ENCODE measurements at places on chromosomes 7 and 10.

GRCh38 chr7:957418-958220, 3.1 kb upstream of the ADAP1 start:
- no peak for DNase-seq

GRCh38 chr7:96253441-96253840, 68.5 kb downstream of the SLC25A13 start:
- DNase-seq: no peak

GRCh38 chr7:100109521-100110163, 8.2 kb downstream of the AP4M1 start:
- no peak for DNase-seq

DNA sequence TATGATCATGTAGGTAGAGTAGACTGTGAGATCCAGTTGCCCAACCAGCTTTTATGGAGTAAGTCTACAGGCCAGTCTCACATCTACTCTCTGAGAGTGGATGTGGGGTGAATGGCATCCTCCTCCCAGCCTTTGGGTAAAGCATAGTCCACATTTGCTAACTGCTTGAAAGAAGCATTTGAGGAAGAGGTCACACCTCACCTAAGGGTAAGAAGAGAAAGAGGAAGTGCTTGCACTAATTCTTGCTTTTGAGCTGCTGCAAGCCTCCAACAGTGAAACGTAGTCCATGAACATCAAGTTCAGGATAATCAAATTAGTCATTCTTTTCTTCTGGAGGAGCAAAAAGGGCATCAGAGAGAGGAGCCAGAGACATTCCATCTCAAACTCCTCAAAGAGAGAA, 93.9 kb upstream of the AGR3 start:
- DNase-seq: no peak

- DNase-seq: no peak
Measured at GRCh38 chr7:103011650-103012049, 62.9 kb downstream of the FBXL13 start.

- DNase-seq: no peak
Measured at GRCh38 chr10:30617070-30617469, 12.5 kb downstream of the LYZL2 start.

GRCh38 chr10:36324831-36325230, 682.7 kb upstream of the FZD8 start:
- no peak for DNase-seq

DNA sequence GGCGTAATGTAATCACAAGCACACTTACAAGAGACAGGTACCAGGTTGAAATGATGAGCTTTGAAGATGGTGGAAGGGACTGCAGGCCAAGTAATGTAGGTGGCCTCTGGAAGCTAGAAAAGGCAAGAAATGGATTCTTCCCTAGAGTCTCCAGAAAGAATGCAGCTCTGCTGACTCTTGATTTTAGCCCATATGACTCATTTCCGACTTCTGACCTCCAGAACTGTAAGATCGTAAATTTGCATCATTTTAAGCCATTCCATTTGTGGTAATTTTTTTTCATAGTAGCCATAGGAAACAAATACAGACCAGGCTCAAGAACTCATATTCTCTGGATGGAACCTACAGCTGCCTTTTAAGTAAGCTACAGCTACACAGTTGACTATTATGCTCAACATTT, 315.5 kb downstream of the MAGI2 start:
- no peak for DNase-seq

DNA sequence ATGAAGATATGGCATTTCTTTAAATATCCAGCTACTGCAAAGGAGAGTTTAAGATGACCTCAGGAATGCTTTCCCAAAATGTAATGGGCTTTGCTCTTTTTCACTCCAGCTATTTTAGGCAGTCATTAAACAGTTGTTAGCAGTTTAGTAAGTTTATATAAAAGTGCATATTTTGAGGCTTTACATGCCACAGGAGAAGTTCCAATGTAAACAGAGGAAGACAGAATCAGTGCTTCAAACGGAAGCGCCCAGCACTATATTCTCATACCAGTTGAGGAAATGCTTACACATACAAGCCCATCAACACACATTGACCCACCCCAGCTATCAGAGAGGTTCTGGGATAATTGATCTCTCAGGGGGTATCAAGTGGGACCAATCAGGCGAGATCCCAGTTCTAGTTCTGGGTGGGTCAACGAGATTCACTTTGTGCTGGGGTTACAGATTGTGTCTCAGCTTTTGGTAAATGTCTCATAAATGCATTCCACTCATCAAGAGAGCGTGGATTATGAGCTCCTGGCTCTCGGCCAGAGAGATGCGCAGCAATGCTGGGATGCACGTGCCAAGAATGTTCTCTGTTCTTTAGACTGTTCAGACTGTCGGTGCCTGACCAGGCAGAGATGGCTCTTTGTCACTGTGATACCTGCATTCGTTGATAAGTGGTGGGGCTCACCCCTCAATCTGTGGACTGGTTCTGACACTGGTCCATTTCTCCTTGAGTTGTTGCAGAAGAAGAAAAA, 55.0 kb downstream of the CACNB2 start:
- DNase-seq: no peak

- no peak for DNase-seq
Measured at GRCh38 chr7:131076032-131076431, 251.6 kb upstream of the MKLN1 start.

- no peak for DNase-seq
Measured at GRCh38 chr7:118621810-118622360, 397.4 kb downstream of the ANKRD7 start.

GRCh38 chr10:101752241-101752640, 23.7 kb downstream of the FGF8 start:
- no peak for DNase-seq

DNA sequence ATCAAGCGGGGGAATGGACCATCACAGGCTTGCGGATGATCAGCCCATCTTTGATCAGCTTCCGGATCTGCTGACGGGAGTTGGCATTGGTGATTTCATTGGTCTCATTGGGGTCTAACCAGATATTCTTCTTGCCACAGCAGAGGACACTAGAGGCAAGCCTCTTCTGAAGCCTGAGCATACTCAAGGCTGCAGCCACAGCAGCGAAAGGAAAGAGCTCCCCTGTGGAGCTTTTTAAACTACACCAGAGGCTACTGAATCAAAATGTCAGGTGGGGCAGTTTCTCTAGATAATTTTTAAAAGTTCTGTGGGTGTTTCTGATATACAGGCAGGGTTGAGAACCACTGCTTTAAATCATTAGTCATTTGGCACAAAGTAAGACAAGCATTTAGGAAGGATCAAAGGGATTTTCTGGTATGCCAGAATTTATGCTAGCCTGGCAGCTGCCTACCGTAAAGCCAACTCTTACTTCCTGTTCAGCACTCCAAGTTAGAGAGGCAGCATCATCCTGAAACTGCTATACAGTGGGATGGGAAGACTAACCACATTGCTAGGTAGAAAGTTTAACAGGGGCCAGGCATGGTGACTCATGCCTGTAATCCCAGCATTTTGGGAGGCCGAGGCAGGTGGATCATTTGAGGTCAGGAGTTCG, 7.0 kb downstream of the NAPEPLD start:
- no peak for DNase-seq

- no peak for DNase-seq
Measured at GRCh38 chr10:3720228-3721019, 64.6 kb downstream of the KLF6 start.

DNA sequence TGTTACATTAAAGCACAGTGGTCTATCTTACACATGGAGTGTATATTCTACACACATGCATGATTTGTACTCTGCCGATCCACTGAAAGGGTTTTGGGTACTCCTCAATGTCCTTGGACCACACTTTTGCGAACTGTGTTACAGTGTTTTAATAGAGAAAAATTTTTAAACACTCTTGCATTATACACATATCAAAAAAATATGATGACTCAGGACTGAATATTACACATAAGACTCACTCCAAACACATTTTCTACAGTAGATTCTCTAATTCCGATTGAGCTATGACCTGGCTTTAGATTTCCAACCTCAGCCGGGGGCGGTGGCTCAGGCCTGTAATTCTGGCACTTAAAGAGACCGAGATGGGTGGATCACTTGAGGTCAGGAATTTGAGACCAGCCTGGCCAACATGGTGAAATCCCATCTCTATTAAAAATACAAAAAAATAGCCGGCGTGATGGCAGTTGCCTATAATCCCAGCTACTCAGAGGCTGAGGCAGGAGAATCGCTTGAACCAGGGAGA, 222.4 kb downstream of the CACNA2D1 start:
- no peak for DNase-seq

GRCh38 chr7:14973712-14974428, 71.3 kb upstream of the DGKB start:
- DNase-seq: no peak

GRCh38 chr7:112255388-112255720, 48.9 kb downstream of the ZNF277 start:
- no peak for DNase-seq

DNA sequence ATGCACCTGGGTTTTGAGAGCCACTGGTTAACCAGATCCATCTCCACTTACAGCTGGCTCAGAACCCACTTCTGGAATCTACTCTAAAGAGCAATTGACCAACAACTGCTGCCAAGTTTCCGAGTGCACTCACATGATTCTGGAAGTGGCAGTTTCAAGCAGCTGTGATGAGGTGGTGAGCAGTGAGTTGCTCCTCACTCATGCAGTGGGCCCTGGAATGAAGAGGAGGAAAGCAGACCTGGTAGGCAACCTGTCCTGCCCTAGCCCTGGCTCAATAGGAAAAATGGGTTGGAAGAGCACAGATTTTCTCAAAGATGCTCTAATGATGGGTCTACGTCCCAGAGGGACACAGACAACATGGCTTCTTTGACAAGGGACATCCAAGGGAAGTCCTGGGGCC, 70.7 kb upstream of the NPY start:
- no peak for DNase-seq

GRCh38 chr10:95395947-95396449, 105.2 kb upstream of the PDLIM1 start:
- DNase-seq: no peak

DNA sequence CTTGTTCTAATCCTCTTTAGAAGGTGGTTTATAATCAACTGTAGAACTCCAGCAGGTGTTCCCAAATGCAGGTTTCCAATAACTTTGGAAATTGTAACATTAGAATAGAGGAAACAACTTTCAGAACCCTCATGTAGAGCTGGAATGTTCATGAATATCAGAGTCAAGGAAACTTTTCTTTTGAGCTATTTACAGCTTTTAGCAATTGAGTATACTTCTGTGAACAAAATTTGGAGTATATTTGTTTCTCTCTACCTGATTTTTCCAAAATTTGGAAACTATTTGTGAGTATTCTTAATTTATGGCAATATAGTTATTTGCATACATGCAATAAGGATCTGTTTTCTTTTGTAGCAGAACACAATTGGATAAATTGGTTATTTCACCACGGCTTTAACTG, 2.8 kb upstream of the CFAP43 start:
- DNase-seq: no peak

GRCh38 chr7:33792041-33792440, 113.3 kb upstream of the BMPER start:
- DNase-seq: no peak

- no peak for DNase-seq
Measured at GRCh38 chr7:135769005-135769802, 20.6 kb upstream of the FAM180A start.

GRCh38 chr10:69439813-69440506, 11.3 kb upstream of the TSPAN15 start:
- no peak for DNase-seq

- DNase-seq: no peak
Measured at GRCh38 chr7:45252857-45253256, 95.3 kb downstream of the RAMP3 start.

DNA sequence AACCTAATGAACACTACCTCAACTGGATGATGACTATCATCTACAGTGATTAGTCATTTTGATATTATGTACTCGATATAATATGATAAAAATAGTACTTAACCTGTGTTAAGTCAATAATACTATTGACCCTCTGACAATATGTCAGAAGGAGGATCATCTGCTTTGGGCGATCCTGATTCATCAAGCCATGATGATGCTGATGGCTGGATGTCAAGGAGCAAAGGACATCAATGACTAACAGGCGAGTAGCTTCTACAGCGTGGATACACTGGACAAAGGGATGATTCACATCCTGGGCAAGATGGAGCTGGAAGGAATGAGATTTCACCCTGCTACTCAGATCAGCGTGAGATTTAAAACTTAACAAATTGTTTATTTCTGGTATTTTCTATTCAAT, 94.4 kb upstream of the SKAP2 start:
- no peak for DNase-seq

DNA sequence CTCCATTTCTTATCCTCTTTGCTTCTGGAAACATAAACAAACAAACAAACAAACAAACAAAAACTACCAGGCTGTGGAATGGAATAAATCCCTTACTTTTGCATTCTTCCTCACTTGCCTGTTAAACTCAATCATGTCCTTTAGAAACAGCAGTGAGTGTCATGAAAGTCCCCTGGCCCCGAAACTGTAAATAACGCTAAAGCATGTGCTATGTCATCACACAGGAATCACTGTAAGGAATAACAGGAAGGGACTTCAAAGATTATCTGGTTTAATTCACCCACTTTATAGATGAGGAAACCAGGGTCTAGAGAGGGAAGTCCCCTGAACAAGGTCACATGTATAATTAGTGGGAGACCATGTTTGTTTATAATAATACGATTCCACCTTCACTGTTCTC, 159.4 kb upstream of the MEOX2 start:
- DNase-seq: no peak

GRCh38 chr10:102782673-102783551, 39.2 kb downstream of the WBP1L start:
- DNase-seq: no peak

DNA sequence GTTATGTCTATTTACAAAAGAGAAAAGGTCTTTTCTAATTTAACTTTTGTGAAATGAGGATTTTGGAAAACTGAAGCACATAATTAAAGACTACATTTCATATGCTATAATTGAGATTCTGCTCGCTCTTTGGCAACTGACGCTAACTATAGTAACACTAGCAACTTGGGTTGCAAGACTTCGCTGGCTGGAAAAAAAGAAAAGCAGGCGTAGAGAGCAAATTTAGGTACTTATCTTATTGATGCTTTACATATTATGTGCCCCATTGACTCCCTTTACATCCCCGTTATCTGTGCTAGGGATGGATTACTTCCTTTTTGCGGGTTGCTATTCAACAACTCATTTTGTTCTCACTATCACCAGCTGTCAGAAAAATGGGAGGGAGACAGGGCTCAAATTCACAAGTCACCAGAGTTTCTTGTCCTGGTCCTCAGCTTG, 10.5 kb downstream of the SEMA3C start:
- no peak for DNase-seq

DNA sequence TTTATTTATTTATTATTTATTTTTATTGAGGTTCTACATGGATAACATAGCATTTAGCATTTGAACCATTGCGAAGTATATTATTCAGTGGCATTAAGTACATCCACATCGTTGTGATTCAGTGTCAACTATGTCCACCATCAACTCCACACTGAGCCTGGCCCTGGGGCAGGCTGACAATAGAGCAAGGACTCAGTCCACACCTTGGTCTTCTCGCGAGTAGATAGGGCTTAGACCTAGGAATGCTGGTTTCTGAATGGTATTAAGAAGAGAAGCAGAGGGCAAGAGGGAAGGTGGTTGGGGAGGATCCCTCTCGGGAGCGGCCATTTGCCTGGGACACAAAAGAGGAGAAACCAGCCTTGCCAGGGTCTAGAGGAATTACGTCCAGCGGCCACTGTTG, 599.2 kb upstream of the MGMT start:
- no peak for DNase-seq
